ENCODE measurements at places on chromosomes 6 and 20.

DNA sequence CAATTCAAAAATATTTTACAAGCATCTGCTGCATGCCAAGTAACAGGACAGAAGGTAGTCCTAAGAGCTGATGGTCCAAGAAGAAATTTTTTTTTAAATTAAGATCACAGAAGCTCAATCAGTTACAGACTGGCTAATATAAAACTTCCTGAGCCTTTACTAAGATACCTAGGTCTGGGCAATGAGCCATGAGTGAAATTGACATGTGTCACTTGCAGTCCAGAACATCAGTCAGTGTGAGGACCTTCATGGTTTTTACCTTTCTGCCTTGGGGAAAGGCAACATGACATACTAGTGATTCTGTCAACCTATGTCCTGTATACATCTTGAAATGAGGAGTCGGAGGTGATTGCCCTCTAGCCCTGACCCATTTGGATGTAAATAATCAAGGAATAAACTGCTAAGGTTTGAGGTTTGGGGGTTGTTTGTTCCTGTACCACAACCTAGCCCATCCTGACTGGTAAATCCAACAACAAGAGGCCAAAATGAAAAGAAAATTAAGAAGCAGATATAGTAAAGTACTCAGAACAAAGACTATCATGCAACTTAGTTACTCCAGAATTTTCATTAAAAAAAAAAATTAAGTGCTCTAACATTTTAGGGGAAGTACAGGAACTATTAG is 70.0 kb downstream of the CNKSR3 start:
- H3K36me3 ChIP-seq: no peaks in the 10 kb centered on the region
- H3K27me3 ChIP-seq: no peaks in the 10 kb centered on the region
- H3K4me1 ChIP-seq: no peaks in the 10 kb centered on the region
- DNase-seq: no peak

DNA sequence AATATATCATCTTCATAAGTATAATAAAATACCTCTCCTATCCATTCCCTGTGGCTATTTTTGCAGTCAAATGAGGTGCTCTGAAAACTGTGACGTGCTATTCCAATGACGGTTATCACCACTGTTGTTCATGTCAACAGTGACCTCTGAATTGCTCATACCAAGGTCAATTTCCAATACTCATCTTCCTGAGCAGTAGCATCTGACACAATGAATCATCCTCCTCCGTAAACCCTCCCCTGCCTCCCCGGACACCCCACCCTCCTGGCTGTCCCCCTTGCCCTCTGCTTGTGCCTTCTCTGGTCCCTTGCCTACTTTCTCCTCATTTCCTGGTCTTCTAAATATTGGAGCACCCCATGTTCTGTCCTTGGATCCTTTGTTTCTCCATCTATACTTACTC is 77.7 kb upstream of the SLC22A23 start:
- no peak overlapping the region for H3K4me3 ChIP-seq
- no peak for DNase-seq
- no peaks in the 10 kb centered on the region for H3K36me3 ChIP-seq
- H3K27me3 ChIP-seq: no peaks in the 10 kb centered on the region

DNA sequence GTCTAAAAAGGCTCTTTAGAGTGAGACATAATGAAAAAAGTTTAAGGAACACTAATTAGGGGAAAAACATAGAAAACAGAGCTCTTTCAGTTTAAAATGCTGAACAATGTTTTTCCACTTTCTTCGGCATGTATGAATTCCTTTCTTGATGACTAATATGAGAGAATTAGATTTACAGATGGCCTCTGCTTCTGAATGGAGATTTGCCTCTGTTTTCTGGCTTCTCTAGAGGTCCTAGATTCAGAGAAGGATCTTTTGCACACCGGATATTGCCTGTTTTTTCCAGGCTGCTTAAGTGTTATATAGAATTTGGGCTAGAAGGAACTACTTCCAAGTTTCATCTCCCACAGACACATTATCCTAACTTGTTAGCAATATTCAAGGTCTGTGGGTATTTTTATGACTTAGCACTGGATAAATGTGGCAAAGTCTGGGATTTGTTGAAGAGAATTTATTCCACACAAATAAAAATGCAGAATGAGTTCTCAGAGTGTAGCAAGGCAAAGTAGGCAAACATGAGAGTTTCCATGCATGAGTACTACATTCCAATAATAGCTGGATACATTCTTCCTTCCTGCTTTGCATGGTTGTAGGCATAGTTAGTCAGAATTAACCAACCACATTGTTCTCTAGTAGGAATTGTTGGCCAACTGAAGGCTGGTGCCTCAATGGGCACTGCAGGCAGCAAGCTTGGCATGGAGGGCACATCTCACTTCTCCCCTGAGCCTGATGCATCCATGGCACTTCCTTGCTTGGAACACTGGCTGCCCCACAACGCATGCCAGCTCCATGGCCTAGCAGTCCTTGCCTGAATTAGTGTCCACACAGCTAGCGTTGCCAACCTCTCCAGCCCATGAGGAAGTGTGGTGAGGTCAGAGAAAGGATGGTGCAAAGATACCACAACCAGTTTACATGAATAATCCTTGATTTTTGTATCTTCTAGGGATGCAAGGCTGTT is 224.2 kb downstream of the CLIC5 start:
- H3K4me3 ChIP-seq: no peak overlapping the region
- H3K4me1 ChIP-seq: peaks cover 7% of the 10 kb centered on the region
- no peak overlapping the region for H3K27ac ChIP-seq
- DNase-seq: no peak
- no peaks in the 10 kb centered on the region for H3K27me3 ChIP-seq
- H3K36me3 ChIP-seq: no peaks in the 10 kb centered on the region

GRCh38 chr6:101435038-101435437 is 41.5 kb downstream of the GRIK2 start:
- DNase-seq: no peak
- H3K4me3 ChIP-seq: no peak overlapping the region
- H3K27ac ChIP-seq: no peak overlapping the region
- H3K27me3 ChIP-seq: no peaks in the 10 kb centered on the region
- no peaks in the 10 kb centered on the region for H3K4me1 ChIP-seq
- H3K36me3 ChIP-seq: no peaks in the 10 kb centered on the region

- H3K27ac ChIP-seq: no peak overlapping the region
- no peaks in the 10 kb centered on the region for H3K27me3 ChIP-seq
- no peak overlapping the region for H3K4me3 ChIP-seq
- no peaks in the 10 kb centered on the region for H3K4me1 ChIP-seq
These were observed 251.4 kb upstream of the MANEA start for GRCh38 chr6:95325916-95326315.

- DNase-seq: no peak
- H3K4me3 ChIP-seq: peak overlapping the region; percentile 64
- peaks cover 29% of the 10 kb centered on the region for H3K4me1 ChIP-seq
- peak overlapping the region; percentile 80 for H3K27ac ChIP-seq
These were observed 637 bp downstream of the TFB1M start for GRCh38 chr6:155313602-155314091.

- H3K4me1 ChIP-seq: no peaks in the 10 kb centered on the region
- H3K36me3 ChIP-seq: no peaks in the 10 kb centered on the region
- no peak overlapping the region for H3K4me3 ChIP-seq
- H3K27me3 ChIP-seq: no peaks in the 10 kb centered on the region
- H3K27ac ChIP-seq: no peak overlapping the region
These were observed 144.0 kb downstream of the FLRT3 start for GRCh38 chr20:14193443-14193842.

DNA sequence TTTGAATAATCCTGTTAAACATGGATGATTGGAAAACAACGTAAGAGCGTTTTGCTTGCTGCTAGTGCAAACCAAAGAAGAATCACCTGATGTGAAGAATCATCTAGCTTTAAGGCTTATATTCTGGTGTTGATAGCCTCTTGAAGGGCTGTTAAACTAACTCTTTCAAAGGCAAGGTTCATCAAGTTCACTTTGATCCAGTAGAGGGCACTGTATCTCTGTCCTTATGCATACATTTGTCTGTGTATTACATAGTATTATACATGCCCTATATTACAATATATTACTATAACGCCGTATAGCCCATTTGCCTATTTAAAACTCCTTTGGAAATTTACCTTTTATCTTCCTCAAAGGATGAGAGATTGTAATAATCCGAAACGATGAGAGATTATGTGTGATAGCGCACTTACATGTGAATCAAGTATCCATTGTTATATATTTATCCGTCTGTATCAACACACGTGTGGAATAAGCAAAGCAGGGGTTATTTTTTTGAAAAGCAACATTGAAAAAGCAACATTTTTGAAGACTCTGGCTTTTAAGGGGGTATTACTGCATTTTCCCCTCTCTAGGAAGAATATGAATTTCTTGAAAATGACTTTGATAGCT is 50.8 kb upstream of the NRN1 start:
- H3K36me3 ChIP-seq: no peaks in the 10 kb centered on the region
- H3K4me3 ChIP-seq: no peak overlapping the region
- H3K27me3 ChIP-seq: peaks cover 29% of the 10 kb centered on the region
- no peaks in the 10 kb centered on the region for H3K4me1 ChIP-seq
- no peak for DNase-seq

- no peaks in the 10 kb centered on the region for H3K36me3 ChIP-seq
- no peaks in the 10 kb centered on the region for H3K27me3 ChIP-seq
- H3K4me3 ChIP-seq: no peak overlapping the region
- no peak overlapping the region for H3K27ac ChIP-seq
- DNase-seq: no peak
These were observed 17.0 kb downstream of the CRISP1 start for GRCh38 chr6:49849213-49849907.

DNA sequence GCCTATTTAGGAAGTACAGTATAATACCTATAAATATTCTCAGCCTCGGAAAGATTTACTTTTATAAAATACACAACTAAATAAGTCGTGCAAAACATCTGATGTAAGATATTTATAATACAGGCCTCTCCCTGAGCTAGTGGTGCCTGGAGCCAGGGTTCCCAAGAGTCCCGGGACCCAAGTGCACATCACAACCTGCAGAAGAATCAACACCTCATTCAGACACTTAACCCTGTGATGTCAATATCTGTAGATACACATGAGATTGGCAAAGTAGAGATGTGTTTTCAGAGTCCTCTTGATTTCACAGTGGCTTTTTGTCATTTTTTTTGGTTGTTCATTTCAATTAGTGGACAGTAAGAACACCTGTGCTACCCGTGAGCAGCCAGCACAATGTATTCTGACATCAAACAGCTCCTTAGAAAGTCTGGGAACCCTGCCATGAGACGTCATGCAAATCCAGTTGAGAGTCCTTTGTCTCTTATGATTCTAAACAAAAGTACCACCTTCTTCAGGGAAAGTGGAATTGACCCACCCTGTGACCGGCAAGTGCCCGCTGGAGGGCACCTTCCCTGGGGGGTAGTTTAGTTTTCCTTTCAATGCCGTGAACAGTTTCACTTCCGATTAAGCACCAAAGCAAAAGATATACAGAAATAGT is 101.6 kb downstream of the DACT2 start:
- DNase-seq: no peak
- H3K36me3 ChIP-seq: no peaks in the 10 kb centered on the region
- peaks cover 26% of the 10 kb centered on the region for H3K27me3 ChIP-seq
- H3K4me1 ChIP-seq: no peaks in the 10 kb centered on the region
- no peak overlapping the region for H3K4me3 ChIP-seq

- H3K27me3 ChIP-seq: no peaks in the 10 kb centered on the region
- H3K36me3 ChIP-seq: no peaks in the 10 kb centered on the region
- no peak overlapping the region for H3K4me3 ChIP-seq
These were observed 61.6 kb downstream of the PSMG4 start for GRCh38 chr6:3320238-3320811.

DNA sequence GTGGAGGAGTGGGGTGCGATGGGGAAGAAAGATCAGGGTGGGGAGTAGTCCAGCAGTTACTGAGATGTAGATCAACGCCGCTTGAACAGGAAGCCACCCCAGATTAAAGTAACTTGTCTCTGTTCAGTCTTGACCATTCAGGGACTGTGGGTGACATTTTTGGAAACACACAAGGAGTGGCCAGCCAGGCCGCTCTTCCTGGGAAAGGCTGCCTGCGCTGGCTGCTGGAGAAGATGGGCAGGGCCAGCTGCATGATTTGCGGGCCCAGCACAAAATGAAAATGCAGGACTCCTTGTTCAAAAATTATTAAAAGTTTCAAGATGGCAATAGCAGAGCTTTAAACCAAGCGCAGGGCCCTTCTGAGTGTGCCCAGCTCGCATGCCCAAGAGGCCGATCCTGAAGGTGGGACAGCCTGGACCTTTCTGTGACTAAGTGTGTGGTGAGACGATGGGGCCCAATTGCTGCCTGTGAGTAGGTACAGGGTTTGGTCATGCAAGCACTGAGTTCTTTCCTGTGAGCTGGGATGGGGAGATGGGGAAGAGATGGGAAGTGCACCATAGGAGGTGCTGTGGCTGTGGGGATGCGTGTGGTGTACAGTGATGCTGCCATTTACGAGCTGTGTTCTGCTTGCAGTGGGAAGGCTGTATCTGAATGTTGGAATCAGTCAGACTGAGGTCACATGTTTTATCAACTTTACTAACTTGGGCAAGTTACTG is 51.3 kb downstream of the DAAM2 start:
- H3K4me3 ChIP-seq: no peak overlapping the region
- no peaks in the 10 kb centered on the region for H3K4me1 ChIP-seq
- DNase-seq: no peak
- H3K36me3 ChIP-seq: no peaks in the 10 kb centered on the region
- H3K27ac ChIP-seq: no peak overlapping the region
- H3K27me3 ChIP-seq: no peaks in the 10 kb centered on the region

GRCh38 chr6:81753711-81754577 is 1.5 kb upstream of the TENT5A start:
- H3K4me3 ChIP-seq: peak overlapping the region; percentile 78
- H3K27me3 ChIP-seq: no peaks in the 10 kb centered on the region
- H3K4me1 ChIP-seq: no peaks in the 10 kb centered on the region
- H3K27ac ChIP-seq: peak overlapping the region; percentile 45
- DNase-seq: peak; percentile 66
- peaks cover 6% of the 10 kb centered on the region for H3K36me3 ChIP-seq

DNA sequence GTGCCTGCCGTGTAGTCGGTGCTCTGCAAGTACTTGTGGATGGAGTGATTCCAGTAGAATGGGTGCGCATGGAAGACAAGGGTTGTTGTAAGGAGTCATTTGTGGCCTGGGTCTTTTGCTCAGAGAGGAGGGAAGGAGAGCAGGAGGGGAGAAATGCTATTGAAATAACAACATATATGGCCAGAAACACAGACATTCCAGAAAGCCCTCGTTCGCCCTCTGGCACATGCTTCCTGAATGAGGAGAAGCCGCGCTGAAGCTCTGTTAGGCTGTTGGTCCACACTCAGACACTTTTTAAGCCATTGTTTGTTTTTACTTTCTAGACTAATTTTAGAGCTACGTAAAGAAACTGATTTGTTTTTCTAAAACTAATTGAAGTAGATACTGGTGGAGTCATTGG is 107.4 kb downstream of the RPP40 start:
- DNase-seq: no peak
- H3K4me1 ChIP-seq: no peaks in the 10 kb centered on the region
- H3K4me3 ChIP-seq: no peak overlapping the region
- peaks cover 39% of the 10 kb centered on the region for H3K36me3 ChIP-seq
- H3K27ac ChIP-seq: no peak overlapping the region

DNA sequence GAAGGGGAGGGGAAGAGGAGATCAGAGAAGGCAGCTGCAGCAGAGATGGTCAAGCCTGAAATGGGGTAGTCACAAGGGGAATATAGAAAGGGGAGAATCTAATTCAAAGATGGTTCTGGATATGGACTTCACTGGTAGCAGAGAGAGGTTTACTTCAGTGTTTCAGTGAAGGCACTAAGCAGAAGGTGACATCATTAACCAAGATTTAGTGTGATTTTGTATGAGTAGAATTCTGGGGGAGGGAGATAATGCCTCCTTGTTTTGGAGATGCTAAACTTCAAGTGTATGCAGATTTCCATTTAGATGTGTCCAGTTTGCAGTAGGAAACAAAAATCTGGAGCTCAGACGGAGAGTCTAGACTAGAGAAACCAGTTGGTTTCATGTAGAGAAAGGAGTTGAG is 13.1 kb downstream of the SIM1 start:
- no peak overlapping the region for H3K4me3 ChIP-seq
- H3K27ac ChIP-seq: no peak overlapping the region
- H3K36me3 ChIP-seq: no peaks in the 10 kb centered on the region
- no peaks in the 10 kb centered on the region for H3K4me1 ChIP-seq
- no peak for DNase-seq
